ENCODE measurements at places on chromosomes 5 and 9. TPM values are rescaled to one million over a fixed set of nuclear protein-coding genes. Genes with fewer than 3 reads are reported as not detected.

DNA sequence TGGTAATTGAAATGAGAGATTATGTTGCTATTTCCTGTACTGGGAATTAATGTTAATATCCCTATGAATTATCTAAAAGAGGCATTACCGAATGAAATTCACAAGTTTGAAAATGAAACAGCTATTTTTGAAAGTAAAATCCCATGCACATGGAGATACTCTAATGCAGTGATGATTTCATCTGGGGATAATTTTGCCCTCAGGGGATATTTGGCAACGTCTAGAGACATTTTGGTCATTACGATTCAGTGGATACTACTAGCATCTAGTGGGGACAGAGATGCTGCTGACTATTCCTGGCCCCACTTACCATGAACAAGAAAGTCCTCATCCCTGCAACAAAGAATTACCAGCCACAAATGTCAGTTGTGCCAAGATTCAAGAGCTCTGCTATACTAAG lies 500.9 kb downstream of the EFNA5 start:
- DNase-seq, result no peak

- DNase-seq, result no peak
Observed at GRCh38 chr5:3381206-3381825, 214.3 kb upstream of the IRX1 start.

DNA sequence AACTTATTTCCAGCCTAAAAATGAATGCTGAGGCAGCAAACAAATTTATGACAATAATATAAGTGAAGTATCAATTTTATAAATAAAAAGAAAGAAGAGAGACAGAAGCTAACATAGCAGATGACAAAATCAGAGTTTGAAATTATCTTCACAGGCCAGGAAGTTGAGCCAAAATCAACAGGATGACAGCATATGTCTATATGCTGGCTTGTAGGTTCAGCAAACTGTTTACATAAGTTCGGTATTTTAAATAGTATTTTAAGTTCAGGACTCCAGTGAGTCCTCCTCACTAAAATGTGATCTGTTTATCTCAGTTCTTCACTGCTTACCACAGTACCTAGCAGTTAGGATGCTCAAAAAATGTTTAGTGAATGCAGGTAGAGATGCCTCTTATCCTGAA lies 359.6 kb upstream of the SMC2 start:
- no peak for DNase-seq

Gene PCDHB9
- 3.8 TPM for total RNA-seq

GRCh38 chr9:87840134-87840533 lies 42.5 kb upstream of the SPATA31E1 start:
- no peak for DNase-seq

- no peak for DNase-seq
Observed at GRCh38 chr5:73183481-73183891, 10.5 kb downstream of the TMEM174 start.

All from SJSA1 (cell line).